ENCODE measurements at places on chromosomes 1 and 21. TPM values are rescaled to one million over a fixed set of nuclear protein-coding genes. Genes with fewer than 3 reads are reported as not detected.

The CD53 gene
- not detected for total RNA-seq

The THEM5 gene
- not detected for total RNA-seq

The TMPRSS3 gene
- 3.5 TPM for total RNA-seq

The TSPAN2 gene
- total RNA-seq: not detected

The FCRL3 gene
- total RNA-seq: not detected
